Gastrocnemius medialis (tissue), 4 donors: ENCODE measurements at places on chromosomes 1 and 21. TPM values are rescaled to one million over a fixed set of nuclear protein-coding genes. Genes with fewer than 3 reads are reported as not detected.

The MECR gene
- 29.8 TPM for total RNA-seq

- no peak for DNase-seq
- H3K27ac ChIP-seq = no peak overlapping the region
- no peaks in the 10 kb centered on the region for H3K4me1 ChIP-seq
- H3K36me3 ChIP-seq = no peaks in the 10 kb centered on the region
- no peak overlapping the region for H3K4me3 ChIP-seq
- no peaks in the 10 kb centered on the region for H3K27me3 ChIP-seq
Measured at GRCh38 chr1:104830534-104830933, 1080.8 kb downstream of the AMY1C start.

DNA sequence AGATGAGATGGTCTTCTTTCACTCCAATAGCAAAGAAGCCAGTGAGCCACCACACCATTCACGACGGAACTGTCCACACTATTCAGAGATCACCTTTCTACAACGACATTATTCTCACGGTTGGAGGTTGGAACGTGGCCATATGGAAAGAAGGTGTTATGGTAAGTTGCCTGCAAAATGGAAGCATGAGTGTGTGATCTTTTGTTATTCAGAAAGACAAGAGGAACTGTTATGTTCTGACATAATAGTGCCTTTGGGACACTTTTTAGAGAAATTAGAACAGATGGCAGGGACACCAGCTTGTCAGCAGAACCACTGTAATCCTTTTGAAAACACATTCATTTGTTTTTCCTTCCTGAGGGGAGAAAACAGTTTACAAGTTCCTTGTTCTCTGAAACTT is 75.8 kb upstream of the MCOLN3 start:
- H3K4me1 ChIP-seq = no peaks in the 10 kb centered on the region
- no peaks in the 10 kb centered on the region for H3K36me3 ChIP-seq
- H3K27me3 ChIP-seq = no peaks in the 10 kb centered on the region
- no peak overlapping the region for H3K27ac ChIP-seq
- no peak for DNase-seq

GRCh38 chr1:21381354-21381753 is 58.6 kb upstream of the NBPF3 start:
- H3K36me3 ChIP-seq = no peaks in the 10 kb centered on the region
- H3K27ac ChIP-seq = no peak overlapping the region
- peaks cover 16% of the 10 kb centered on the region for H3K27me3 ChIP-seq
- no peaks in the 10 kb centered on the region for H3K4me1 ChIP-seq

DNA sequence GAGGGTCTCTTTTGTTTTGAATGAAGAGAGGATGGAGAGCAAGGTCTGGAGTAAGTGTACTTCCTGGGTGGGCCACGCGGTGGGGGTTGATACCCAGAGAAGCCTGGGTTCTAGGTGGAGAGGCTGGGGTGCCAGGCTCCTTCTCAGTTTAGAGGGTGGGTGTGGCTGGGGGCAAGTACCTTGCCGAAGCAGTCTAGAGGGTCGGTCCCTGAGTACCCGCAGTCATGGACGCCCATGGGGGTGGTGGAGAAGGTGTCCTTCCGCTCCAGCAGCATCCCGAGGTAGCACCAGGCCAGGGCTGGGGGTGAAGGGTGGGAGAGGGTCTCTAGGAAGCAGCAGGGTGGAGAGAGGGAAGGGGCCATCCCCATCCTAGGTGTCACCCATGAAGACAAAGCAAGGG is 14.3 kb downstream of the TTC22 start:
- no peak for DNase-seq
- H3K4me3 ChIP-seq = no peak overlapping the region
- H3K36me3 ChIP-seq = no peaks in the 10 kb centered on the region
- no peak overlapping the region for H3K27ac ChIP-seq
- peaks cover 6% of the 10 kb centered on the region for H3K27me3 ChIP-seq

GRCh38 chr1:48568501-48568900 is 96.5 kb upstream of the SPATA6 start:
- no peaks in the 10 kb centered on the region for H3K4me1 ChIP-seq
- H3K27ac ChIP-seq = no peak overlapping the region
- no peak overlapping the region for H3K4me3 ChIP-seq
- H3K27me3 ChIP-seq = no peaks in the 10 kb centered on the region
- H3K36me3 ChIP-seq = no peaks in the 10 kb centered on the region

GRCh38 chr1:33721301-33721815 is 142.5 kb upstream of the HMGB4 start:
- no peak overlapping the region for H3K4me3 ChIP-seq
- H3K36me3 ChIP-seq = no peaks in the 10 kb centered on the region
- H3K27ac ChIP-seq = no peak overlapping the region
- no peak for DNase-seq
- no peaks in the 10 kb centered on the region for H3K4me1 ChIP-seq
